D721Med (cell line): ENCODE measurements at places on chromosomes 11 and 22.

GRCh38 chr22:26546282-26546681, 34.0 kb upstream of the TFIP11 start:
- DNase-seq = no peak

DNA sequence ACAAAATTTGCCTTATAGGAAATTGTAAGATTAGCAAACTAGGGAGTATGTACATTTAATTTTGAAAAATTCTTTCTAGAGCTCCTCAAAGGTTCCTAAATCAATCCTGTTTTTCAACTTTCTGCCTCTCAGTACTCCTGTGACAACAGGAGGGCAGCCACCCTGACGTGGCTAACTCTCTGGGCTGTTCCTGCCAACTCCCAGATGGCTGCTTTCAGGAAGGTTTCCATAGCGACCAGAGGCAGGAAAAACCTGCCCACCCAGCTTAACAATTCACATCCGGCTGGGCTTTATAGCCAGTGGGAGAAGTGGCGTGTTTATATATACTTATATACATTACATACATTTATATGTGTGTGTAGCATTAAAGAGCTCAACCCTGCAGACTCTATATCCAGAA, 26.5 kb downstream of the SGSM3 start:
- no peak for DNase-seq

- DNase-seq = no peak
Observed at GRCh38 chr11:115222218-115222862, 281.9 kb downstream of the CADM1 start.

GRCh38 chr11:14007566-14007965, 45.0 kb downstream of the SPON1 start:
- DNase-seq = no peak

GRCh38 chr11:76005756-76006155, 190.7 kb downstream of the UVRAG start:
- no peak for DNase-seq

DNA sequence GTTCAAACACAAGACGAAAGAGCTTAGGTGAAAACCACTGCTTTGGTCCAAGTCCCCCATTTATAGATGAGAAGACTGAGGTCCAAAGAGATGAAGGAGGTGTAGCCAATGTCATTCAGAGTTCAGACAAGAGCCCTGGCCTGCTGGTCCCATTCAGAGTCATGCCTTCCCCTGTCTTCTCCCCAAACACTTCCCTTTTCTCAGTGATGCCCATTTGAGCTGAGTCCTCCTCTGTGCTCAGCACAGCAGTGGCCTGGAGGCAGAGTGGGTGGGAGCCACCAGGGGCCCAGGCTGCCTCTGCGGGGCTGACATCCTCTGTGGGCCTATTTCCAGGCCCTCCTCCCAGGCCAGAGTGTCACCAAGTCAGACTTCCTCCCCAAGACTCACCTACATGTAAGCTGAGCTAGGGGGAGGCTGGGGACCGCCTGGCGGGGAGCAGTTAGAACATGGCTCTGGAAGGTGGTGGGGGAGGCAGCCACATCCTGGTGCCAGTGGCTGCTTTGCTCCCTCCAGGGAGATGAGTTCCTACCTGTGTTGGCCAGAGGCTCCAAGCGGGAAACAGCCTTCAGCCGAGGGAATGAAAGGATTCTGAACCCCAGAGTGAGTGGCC, 22.4 kb upstream of the LRRC10B start:
- DNase-seq = no peak

DNA sequence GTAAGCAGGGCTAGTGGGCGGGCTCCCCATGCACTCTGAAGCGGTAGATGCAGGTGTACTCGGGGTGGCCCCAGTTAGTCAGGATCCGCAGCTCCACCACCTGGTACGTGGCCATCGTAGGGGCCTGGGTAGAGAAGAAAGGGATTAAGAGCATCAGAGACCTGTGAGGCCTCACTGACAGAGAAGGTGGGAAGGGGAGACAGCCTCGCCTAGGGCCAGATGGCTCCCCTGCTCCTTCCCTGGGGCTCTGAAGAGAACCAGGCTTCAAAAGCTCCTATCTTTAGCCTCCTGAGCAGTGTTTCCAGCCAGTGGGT, 19.6 kb downstream of the SUN2 start:
- no peak for DNase-seq

GRCh38 chr11:114889594-114890011, 211.3 kb downstream of the NXPE2 start:
- DNase-seq = no peak

- no peak for DNase-seq
Observed at GRCh38 chr22:37544955-37545702, 15.2 kb upstream of the CDC42EP1 start.

DNA sequence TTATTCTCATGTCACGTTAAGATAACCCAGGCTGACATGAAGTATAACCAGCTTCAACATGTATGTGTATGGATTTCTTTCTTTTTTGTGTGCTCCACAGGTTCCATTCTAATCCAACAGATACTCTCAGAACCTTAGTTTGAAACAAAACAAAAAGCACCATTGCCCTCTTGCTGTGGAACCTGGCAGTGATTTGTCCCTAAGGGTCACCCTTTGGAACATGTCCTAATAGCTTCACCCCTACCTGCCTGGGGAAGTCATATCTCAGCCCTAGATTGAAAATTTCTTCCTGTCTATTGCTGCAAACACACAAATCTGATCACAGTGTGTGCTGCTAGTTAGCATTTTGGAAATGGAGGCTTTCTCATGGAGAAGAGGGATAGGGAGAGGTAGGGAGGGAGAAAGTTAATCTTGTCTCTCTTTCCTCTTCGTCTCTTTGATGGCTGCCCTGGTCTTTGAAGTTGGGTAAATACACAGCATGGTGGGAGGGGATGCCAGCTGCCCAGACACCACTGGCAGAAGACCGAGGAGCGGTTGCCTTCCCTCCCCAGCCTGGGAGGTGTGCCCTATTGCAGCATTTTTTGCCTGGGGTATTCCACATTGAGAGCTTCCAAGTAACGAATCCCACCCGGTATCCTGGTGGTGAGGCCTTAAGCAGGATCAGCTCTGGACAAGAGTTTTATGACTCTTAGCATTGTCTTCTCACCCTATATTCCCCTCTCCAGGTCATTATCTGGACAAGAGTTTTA, 11.6 kb upstream of the CADM1 start:
- no peak for DNase-seq

DNA sequence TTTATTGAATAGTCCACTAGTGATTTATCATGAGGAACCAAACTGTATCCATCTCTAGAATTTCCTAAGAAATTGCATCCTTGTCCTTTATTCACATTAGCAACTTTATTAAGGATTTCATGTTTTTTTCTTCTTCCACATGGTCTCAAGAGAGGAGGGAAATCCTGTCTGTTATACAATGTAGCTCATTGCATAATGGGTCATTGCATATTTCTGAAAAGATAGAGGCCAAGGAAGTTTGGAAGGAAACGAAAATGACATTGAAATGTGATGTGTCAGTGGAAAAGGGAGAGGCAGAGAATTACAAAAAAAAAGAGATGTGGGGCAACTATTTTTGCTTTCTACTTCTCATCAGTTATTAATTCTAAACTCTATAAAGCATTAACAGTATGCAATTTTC, 353.1 kb downstream of the METTL15 start:
- DNase-seq = no peak

GRCh38 chr11:2886191-2886894, 768 bp upstream of the CDKN1C start:
- no peak for DNase-seq

- no peak for DNase-seq
Observed at GRCh38 chr11:22688914-22689313, 22.5 kb downstream of the GAS2 start.

GRCh38 chr11:93028960-93029522, 59.6 kb downstream of the MTNR1B start:
- DNase-seq = no peak

DNA sequence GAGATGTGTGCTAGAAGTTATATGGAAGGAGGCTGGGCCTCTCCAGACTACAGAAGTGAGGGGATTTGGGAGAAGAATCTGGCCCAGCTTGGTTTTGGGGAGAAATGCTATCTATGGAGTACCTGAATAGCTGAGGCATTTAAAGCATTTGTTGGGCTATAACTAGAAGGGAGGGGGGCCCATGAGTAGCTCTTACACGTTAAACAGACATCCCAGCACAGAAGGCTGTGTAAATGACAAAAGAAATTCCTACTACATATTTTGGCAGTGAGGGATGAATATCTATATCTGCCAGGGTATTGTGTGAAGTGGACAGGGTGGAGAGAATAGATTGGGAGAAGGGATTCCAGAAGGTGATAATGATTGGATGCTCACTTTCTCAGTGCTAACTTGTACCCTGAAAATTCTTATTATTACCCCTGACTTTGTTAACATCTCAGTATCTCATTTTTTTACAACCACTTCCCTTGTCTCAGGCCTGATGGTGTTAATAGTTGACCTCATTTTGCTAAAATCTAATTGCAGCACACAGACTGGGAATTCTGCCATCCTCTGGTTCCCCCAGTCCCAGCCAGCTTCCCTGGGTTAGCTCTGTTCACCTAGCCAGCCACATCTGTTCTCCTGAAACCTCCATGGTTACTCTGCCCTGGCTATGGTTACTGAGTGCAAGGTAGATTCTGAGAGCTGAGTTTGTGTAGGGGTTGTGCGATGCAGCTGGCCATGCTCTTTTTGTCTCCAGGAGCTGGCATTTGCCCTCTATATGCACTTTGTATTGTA, 28.8 kb upstream of the RRM1 start:
- no peak for DNase-seq

DNA sequence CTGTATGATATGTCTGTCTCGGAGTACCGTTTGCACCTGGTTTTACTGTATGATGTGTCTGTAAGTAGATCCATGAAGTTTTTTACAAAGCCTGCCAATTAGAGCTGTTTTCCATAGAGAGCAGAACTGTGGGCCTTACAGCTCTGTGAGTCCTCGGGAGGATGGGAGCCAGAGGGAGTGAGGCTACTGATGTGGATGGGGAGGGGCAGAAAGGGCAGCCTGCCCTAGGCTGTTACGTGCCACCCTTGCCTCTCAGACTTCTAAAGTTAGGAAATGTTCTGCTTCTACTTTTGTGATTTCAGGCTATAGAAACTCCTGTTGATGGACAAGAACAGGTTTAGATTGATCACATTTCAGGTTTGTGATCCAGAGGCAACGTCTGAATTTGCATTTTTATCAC, 105.2 kb downstream of the PPP6R3 start:
- DNase-seq = no peak

DNA sequence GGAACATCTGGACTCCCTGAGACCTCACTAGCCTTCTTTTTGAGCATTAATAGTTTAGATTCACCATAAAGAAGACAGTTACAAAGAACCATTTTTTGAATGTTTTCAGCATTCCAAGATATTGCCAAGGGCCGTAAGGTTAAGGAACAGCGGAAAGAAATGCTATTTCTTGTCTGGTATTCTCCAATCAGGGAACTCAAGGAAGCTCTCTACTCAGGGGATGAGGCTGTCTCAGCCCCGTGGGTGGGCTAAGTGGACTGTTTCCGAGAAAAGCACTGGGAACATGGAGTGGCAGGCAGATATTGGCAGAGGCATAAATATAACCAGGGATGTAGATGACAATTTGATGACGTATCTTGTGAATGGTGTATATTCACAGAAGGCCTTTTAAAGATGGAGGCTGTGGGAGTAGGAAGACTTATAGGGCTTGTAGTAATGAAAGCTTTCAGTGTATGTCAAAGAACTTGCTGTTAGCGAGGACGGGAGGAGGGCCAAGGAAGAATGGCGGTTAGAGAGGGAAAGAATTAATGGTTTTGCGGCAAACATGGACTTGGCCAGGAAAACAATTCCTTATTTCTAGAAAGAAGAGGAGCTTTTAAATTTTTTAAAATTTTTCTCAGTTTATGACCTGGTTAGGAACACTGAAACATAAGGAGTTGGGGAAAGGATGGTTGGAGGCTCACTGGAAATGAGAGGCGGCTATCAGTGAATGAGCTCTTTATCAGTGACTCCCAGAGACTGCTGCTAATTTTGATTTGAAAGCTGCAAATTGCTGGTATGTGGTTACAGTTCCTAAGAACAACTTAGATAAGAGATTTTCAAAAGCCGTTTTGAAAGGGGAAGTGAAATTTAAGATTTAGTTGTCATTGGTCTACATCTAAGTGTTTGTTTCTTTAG, 64.6 kb downstream of the ST3GAL4 start:
- DNase-seq = no peak

DNA sequence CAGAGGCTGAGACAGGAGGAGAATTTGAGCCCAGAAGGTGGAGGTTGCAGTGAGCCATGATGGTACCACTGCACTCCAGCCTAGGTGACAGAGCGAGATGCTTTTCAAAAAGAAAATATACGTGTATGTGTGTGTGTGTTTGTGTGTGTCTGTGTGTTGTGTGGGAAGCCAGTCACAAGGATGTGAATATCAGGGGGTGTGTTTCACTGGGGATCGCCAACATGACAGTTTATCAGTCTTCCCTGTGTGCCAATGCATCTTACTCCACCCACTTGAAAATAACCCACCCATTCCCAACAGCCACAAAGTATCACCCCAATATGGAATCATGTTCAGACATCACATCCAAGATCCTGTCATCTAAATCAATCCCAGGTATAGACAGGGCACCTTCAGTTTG, 10.4 kb upstream of the APOBEC3B start:
- DNase-seq = no peak

DNA sequence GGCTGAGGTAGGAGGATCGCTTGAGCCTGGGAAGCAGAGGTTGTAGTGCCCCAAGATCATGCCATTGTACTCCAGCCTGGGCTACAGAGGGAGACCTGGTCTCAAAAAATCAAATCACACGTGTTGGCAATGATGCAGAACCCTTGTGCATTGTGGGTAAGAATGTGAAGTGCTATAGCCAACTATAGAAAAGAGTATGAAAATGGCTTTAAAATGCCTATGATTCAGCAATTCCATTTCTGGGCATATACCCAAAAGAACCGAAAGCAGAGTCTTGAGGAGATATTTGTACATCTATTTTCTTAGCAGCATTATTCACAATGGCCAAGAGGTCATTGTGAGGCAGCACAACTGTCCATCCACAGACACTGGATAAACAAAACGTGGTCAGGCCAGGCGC, 2.6 kb upstream of the FADS3 start:
- DNase-seq = no peak

DNA sequence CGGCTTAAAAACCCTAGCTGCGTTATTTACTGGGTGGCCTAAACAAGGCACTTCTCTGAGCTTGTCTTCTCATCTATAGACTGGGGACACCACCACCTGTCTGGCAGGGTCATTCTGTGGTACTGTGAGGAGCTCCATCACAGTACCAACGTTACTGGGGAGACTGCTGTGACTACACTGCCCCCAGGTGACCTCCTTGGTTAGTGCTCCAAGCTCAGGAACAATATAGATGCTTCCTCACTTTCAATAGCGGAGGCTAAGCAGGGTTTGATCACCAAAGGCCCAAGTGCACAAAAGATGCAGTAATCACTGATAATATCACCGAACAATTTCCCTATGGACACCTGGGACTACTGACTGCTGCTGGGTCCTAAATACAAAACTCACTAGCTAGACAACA, 18.8 kb downstream of the PRPF19 start:
- DNase-seq = no peak
